ENCODE measurements at places on chromosomes 16 and 17.

DNA sequence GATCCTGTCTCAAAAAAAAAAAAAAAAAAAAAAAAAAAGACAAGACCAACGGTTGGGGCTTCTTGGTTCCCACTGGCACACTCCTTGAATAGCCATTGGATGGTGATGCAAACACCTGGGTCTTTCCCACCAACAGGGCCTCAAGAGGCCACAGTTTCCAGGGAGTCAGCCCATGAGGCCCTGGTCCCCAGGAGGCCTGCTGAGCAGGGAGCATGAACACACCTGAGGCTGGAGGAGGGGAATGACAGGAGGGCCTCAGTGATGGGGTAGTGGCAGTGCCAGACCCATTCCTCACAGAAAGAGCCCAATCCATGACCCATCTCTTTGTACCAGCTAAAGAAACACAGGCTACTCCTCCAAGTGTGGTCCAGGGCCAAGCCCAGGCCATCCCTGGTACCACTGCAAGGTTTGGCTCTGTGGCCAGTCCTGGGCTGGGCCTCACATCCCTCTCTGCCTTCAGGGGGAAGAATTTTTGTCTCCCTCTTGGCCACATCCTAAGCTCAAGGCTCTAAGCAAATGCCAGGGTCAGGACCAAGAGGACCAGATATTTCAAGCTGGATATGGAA, 13.9 kb downstream of the ARL2BP start:
- no peak for DNase-seq

DNA sequence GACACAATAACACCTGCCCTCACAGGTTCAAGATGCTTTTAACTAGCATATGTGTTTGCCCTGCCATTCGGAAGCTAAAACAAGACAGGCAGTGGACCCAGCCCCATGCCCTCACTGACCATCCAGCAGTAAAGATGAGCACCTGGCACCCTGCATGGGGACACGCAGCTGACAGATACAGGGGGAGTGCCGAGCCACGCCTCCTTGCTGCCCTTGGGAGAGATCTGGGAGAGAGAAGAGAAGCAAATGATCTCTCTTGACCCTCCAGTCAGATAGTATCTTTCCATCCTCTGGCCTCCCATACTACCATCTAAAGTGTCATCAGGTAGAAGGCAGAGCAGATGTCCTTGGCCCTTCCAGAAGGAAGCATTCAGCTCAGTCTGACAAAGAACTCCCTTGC, 40.6 kb upstream of the MYOCD start:
- no peak for DNase-seq

- no peak for DNase-seq
Measured at GRCh38 chr17:34537445-34537844, 41.9 kb upstream of the TMEM132E start.

- DNase-seq: no peak
Measured at GRCh38 chr17:49871211-49871610, 23.3 kb upstream of the TAC4 start.

DNA sequence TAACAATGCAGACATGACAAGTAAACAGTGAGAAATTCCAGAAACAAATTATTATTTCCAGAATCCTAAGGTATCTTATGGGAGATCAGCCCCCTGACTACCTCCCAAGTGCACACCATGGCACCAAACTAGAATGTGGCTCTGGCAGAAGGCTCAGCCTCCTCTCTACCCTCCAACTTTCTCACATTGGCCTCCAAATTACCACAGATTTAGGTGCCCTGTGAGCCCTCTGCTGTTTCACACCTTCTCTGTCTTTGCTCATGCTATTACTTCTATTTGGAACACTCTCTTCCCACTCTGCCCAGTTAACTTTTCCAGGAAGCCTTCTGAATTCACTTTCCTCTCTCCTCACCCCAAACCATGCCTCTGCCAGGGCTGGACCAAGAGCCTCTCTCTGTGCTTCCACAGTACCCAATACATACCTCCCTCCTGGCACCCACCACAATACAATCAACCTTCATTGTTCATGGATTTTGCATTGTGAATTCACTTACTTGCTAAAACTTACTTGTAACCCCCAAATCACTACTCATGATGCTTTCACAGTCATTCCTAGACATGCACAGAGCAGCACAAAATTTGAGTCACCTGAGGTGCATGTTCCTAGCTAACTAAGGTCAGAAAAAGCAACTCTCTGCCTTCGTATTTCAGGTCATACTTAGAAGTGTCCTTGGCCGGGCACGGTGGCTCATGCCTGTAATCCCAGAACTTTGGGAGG, 31.4 kb downstream of the SMG6 start:
- no peak for DNase-seq

- DNase-seq: no peak
Measured at GRCh38 chr16:1787322-1788094, 4.7 kb downstream of the NUBP2 start.

DNA sequence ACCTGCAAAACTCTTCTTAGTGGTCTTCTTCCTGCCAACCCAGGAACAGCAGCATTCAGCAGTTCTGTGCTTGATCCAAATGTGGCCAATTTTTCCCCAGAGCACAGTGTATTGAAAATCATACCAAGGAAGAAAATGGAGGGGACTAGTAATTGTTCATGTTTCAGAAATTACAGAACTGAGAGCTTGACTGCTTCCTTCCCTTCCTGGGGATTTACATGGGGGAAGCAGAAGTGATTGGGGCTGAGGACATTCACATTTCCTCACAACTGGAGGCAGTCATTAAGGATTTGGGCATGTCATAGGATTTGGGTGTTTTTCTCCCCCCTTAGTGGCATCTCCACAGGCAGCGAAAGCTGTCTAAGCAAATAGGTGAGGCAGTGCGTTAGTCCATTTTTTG, 19.7 kb downstream of the CIITA start:
- no peak for DNase-seq

GRCh38 chr16:56825826-56826225, 39.2 kb upstream of the SLC12A3 start:
- no peak for DNase-seq

- no peak for DNase-seq
Measured at GRCh38 chr16:49075709-49076108, 205.9 kb downstream of the CBLN1 start.

DNA sequence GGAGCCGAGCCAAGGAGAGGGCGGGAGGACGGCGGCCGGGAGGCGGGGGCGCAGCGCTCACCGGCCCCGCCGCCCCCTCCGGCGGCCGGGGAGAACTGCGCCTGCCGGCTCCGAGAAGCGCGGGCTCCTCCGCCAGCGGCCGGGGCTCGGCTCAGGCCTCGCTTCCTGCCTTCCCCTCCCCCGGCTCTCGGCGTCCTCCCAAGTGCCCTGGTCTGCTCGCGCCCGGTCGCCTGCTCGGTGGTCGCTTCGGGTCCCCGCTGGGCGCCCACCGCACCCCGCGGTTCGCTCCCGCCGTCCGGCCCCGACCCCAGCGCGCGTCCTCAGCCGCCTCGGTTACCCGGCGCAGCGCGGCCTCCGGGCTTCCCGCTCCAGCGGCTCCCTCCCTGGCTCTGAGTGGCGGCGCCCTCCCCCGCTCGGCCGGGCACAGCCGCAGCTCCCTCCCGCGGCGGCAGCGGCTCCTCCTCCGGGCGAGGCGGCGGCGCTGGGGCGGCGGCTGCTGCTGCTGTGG, 313 bp downstream of the UBTF start:
- DNase-seq: peak; percentile 88

DNA sequence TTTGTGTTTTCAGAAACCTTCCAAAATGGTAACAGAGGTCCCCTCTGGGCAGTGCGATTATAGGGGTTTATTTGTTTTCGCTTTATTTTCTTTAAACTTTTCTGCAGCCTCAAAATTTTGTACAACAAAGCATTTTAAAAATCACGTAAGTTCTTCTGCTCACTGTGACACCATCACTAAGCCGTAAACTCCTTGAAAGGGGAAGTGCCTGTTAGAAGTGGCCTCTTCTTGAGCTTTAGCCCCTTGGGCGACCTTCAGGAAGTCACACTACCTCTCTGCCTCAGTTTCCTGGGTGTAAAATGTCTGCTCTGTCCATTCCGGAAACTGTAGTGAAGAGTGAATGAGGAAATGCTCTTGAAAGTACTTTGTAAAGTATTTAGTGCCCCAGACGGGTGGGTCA, 26.6 kb downstream of the ARHGAP27 start:
- no peak for DNase-seq

DNA sequence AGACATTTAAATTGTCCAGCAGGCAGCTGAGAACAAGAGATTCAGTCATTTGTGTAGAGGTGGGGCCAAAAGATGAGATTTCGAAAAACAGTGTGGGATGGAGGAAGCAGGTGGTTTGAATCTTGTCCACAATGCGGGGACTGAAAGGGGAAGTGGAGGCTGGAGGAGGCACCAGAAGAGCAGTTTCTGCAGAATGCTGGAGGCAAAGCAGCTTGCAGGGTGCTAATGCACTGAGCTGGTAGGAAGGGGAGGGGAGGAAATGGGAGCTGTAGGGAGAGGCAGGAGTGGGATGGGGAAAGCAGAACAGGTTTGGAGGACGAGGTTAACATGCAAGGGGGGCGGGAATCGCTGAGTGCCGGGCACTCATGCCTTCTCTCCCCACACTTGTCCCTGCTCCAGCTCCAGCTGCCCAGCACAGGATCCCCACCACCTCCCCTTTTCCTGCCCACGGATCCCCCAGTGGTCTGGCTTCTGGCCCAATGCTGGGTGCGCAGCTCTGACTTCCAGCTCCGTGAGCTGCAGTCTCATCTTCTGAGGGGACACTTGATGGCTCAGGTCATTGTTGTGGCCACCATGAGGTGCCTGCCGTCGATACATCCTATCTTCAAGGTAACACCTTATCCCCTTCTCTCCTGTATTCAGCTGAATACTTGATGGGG, 9.4 kb downstream of the C17orf100 start:
- DNase-seq: no peak

DNA sequence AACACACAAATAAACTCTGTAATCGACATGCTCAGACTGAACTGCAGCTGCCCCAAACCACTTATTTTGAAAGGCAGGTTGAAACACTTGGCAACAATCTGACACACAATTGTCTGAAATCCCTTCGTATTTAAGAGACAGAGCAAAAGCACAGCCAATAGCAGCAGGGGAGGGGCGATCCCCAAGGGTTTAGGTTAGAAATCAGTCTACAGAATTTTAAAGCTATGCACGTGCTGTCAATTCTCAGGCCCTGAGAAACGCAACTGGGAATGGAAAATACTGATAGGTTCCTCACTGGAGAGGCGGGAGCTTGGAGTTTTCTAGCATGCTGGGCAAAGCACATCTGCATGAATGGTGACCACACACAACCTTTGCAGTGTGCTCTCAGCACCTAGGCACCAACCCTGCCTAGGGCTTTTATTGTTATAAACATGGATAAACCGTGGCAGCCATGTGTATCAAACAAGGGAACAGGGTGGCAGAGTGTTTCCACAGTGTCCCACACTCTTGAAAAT, 168.0 kb downstream of the AATF start:
- DNase-seq: no peak

GRCh38 chr17:18066866-18067265, 20.9 kb upstream of the DRG2 start:
- no peak for DNase-seq

GRCh38 chr17:32503251-32504165, 16.7 kb downstream of the CDK5R1 start:
- DNase-seq: no peak

- DNase-seq: no peak
Measured at GRCh38 chr17:77311371-77311981, 170.7 kb downstream of the SEC14L1 start.

DNA sequence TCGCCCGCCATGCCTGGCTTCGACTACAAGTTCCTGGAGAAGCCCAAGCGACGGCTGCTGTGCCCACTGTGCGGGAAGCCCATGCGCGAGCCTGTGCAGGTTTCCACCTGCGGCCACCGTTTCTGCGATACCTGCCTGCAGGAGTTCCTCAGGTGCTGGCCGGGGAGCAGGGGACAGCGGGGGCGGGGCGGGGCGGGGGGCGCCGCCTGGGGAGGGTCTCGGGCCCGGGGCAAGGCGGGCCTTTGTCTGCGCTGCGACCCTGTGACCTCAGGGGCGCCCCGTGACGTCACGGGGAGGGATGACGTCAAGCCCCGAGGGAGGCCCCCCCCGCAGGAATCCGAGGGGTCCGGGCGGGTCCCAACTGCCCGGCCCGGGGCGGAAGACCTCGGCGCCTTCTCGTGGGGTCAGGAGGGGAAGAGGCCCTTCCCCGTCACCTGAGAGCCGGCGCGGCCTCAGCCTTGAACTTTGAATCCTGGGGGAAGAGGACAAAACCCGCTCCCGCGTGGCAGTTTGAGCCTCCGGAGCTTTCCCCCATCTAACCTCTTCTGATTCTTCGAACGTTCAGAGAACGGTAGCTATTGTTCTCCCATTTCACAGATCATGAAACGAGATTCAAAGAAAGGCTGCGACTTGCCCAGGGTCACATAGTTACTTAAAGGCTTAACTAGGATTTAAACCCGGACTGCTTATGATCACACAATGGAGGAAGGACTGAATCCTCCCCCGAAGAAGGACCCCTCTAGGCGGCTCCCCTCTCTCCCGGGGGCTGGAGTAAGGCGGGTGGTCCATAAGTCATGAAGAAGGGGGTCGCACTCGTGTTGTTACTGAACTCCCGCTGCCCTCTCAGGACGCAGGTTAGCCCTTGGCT, 527 bp downstream of the TRAF4 start:
- DNase-seq: peak; percentile 75

DNA sequence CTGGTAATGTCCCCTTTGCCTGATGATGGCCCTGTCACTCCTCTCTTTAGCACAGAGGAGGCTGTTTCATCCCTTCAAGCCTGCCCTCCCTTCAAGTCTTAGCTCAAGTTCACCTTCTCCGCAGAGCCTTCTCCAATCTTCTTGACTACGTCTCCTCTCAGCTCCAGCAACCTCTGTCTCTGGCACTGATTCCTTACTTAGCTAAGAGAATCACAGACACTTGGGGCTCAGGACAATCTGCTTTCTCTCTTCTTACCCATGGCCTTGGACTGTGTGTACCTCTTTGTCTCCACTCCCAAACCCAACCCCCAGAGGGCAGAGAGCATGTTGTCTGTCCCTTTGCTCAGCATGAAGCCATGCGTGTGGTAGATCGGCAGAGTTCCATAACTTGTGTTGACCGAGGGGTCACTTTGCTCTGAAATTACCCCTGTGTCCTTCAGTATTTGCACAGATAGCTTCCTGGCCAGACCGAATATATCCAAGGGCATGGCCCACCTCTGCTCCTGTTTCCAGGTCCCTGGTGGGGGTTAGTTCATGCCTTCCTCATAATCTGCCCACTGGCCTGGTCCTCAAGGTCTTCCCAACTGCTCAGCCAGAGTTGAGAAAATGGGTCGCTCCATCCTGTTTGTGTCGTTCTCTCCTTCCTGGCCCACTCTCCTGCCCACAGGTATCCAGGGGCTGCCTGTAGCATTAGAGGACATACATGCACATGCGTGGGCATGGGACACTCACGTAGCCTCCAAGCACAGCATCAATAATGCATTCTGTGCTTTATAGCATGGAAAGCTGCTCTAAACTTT, 41.6 kb downstream of the MAPT start:
- DNase-seq: no peak

DNA sequence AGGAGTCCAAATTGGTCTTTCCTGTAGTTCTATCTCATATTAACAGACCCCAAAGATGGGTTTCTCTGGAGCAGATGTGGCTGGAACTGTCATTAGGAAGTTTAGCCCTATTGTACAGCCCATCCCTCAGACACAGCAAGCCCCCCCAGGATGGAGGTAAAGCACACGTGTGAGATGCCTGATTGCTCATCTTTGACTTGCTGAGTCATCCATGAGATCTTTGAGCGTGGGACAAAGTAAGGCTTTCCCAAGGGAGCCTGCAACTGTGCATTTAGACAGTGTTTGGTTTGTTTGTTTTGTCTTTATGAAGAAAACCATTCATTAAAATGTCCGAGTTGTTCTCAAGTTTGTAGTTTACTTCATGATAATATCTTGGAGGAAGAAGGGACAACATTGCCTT, 145.3 kb upstream of the CDH13 start:
- DNase-seq: peak; percentile 22

Data from urothelium cell line (cell line).